ENCODE measurements at places on chromosomes 3 and 15.

DNA sequence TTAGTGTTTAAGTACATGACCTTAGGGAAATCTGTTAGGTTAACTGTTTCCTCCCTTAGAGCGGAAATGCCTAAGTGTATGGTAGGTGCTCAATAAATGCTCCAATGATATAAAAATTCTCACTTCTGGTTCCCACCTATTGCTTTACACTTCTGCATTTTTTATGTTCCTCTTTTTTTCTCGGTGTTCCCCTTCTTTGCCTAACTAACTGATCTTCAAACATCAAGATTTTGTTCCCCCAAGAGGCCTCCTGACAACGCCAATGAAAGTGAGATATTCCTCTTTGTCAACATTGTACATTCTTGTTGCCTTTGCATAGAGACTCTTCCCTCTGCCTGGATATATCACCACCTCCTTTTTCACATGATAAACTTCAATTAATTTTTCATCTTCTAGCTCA lies 17.4 kb downstream of the SLC35A5 start:
- DNase-seq: no peak

DNA sequence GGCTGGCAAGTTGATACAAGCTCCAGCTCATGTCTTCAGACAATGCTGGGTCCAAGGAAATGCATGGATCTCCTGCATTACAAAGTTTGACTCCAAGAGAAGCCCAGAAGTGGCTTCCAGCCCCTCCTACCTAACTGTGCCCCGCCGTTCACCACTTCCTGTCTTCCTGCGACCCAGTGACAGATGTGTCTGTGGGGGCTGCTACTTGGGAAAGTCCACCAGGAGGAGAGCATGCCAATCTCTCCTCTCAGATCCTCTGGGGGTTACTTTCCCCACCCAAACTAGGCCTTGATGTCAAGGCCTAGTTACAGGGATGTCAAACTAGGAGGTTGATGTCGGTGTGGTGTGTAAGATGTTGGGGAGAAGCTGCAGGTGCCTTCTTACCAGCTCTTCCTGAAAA lies 133.6 kb upstream of the RASGRP1 start:
- no peak for DNase-seq

GRCh38 chr3:52190294-52191074 lies 7.5 kb upstream of the ALAS1 start:
- peak; percentile 80 for DNase-seq

GRCh38 chr3:53196575-53197407 lies 35.8 kb downstream of the PRKCD start:
- DNase-seq: peak; percentile 34

- no peak for DNase-seq
Observed at GRCh38 chr15:23760024-23760423, 72.9 kb upstream of the NDN start.

DNA sequence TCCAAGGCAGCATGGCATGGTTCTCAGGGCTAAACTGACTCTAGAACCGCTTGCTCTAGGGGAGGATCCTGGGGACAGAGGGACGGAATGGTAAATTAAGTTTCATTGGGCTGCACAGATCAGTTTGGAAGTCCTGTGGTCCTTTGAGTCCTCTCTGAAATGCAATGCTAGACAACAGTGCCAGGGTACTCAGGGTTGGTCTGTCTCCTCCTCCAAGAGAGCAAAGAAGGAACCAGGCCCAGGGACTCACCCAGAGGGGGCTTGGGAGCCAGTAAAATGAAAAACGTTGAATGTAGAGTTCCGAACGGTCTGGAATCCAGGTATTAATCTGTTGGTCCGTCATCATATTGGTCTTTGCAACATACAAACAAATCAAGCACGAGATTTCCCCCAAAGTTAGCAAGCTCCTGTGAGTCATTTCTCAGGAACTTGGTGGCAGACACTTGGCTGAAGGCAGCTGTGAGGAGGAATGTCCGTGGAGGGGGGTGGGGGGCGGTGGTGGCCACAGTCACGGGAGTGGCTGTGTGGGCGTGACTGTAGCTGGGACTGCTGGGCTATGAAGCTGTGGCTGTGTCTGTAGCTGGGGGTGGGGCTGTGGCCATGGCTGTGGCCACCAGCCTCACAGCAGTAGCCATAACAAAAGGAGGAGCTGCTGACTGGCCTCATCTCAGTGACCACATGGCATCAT lies 361.0 kb downstream of the SHQ1 start:
- DNase-seq: peak; percentile 42

DNA sequence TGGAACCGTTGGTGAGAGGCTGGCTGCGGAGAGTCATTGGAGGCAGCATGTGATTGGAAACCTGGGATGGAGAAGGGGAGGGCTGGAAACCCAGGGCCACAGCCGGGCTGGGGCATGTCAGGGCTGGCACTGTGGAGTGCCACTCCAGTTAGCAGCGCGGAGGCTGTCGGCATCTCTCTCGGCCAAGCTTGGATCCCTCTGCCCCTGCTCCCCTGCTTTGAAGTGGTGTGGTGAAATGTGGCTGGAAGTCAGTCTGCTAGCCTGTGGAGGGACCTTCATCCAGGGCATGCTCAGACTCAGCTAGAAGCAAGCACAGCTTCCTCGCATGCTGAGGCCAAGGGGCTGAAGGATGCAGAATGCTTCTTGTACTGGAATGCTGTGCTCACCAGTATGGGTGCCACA lies 13.5 kb downstream of the SLCO3A1 start:
- no peak for DNase-seq

GRCh38 chr3:78912687-78913086 lies 855.1 kb downstream of the ROBO1 start:
- DNase-seq: no peak

DNA sequence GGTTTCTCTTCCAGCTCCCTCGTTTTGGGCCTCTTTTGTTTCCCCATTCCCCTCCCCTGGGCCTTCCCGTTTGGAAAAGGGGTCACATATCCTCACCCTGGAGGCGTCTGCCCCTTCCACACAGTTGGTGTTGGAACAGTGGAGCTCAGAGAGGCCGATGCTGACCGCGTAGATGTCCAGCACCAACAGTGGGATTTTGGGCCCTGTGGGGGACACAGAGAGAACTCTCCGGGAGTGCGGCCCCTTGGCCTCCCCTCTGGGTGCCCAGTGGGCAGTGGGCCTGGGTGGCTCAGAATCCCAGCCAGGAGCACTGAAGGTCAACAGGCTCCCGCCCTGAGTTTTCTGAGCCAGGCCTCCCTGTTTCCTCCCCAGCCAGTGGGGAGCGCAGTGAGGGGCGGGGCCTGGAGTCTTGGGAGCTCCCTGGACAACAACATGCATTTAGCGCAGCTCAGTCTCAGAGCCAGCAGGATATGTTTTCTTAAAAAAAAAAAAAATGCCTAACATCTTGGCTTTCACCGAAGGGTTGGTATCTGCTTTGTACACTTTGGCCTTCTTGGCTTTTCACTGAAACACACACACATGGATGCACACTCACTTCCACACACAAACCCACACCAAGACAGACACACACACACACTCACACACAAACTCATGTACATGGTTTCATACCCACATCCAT lies 670 bp upstream of the ISLR start:
- DNase-seq: peak; percentile 71

DNA sequence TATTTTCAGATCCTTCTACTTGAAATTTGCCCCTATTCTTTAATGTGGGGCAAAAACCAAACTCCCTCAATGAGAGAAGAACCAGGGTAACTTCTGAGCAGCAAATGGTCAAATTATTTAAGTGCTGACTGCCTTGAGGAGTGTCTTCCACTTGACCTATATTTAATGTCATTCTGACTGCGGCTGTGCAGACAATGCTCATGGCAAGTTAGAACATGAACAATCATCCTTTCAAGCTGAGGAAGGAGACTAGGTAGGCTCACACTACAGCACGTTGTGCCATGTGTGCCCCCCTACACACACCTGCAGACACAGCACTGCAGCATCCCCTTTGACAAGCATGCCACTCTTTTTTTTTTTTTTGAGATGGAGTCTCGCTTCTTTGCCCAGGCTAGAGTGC lies 98.2 kb downstream of the OSBPL10 start:
- no peak for DNase-seq

- DNase-seq: no peak
Observed at GRCh38 chr15:69504352-69505040, 51.9 kb downstream of the RPLP1 start.

GRCh38 chr15:82197733-82198594 lies 64.6 kb downstream of the EFL1 start:
- DNase-seq: peak; percentile 88

DNA sequence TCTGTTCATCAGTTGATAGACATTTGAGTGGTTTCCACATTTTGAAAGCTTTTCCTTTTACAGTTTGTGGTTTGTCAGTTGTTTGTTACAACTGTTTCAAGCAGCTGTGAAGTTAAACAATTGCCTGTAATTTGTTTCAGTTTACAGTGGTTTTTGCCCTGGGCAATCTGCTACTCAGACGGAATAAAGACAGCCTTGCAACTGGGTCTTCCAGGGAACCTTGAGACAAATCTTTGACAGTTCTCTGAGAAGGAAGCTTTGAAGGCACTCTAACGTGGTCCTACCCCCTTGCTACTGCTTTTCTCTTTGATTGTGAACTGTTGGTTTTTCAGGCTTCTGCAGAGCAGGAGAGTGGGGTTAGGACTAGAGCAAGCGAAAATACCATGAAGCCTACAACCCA lies 28.0 kb downstream of the LRRC28 start:
- DNase-seq: no peak

GRCh38 chr3:88984256-88984655 lies 123.2 kb upstream of the EPHA3 start:
- no peak for DNase-seq

GRCh38 chr15:38076786-38077185 lies 142.3 kb downstream of the TMCO5A start:
- no peak for DNase-seq

- no peak for DNase-seq
Observed at GRCh38 chr3:11619946-11620652, 23.6 kb downstream of the VGLL4 start.

DNA sequence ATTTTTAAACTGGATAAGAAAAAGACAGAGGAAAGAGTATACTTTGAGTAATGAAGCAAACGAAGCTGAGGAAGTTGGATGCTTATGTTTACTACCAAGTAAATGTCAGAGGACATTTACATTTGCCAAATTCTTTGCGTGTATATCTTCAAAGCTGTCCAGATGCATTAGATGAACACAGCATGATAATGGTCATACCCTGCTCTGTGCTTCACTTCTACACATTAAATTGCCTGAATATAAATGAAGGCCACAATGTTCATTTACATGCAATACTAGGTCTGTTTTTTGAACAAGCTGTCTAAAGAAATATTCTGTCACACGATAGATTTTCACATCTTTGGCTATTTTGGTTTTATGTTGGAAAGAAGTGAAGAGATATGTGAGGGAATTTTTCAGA lies 405.8 kb upstream of the ADAMTS9 start:
- DNase-seq: no peak

GRCh38 chr3:58074997-58075396 lies 66.8 kb downstream of the FLNB start:
- DNase-seq: no peak

- DNase-seq: no peak
Observed at GRCh38 chr3:158491968-158492367, 79.0 kb upstream of the MLF1 start.

GRCh38 chr15:99976811-99977271 lies 243.6 kb upstream of the LYSMD4 start:
- no peak for DNase-seq

DNA sequence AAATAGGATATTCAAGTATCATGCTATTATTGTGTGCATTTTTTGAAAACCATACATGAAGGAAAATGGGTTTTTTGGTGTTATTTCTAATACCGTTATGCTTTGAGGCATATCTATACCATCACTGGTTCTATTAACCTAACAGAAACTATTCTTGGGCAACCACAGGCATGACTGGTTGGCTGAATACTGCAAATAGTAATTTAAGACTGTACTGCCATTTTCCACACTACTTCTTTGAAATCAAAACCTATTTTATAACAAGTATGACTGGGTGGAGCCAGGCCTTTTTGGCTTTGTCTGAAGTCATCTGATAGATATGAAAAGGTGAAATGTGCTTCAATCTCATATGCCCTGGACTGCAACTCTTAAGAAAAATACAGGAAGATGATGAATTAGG lies 115.1 kb downstream of the ULK4 start:
- DNase-seq: no peak
